ENCODE measurements at places on chromosomes 7 and 10.

DNA sequence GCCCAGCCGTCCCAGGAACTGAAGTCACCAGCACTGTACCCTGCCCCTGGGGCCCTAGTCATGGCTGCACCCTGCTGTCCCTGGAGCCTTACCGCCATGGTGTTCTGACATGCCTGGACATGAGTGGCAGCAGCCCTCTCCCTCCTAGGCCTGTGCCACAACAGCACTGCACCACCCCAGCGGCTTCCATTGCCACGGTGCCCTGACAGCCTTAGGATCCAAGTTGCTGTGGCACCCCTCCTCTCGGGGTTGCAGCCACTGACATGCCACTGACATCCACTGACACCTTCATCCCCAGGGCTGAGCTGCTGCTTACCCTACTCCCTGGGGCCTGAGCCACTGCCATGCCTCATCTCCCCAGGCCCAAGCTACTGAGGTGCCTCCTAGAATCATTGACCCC, 39.6 kb upstream of the SHH start:
- no peak for DNase-seq

DNA sequence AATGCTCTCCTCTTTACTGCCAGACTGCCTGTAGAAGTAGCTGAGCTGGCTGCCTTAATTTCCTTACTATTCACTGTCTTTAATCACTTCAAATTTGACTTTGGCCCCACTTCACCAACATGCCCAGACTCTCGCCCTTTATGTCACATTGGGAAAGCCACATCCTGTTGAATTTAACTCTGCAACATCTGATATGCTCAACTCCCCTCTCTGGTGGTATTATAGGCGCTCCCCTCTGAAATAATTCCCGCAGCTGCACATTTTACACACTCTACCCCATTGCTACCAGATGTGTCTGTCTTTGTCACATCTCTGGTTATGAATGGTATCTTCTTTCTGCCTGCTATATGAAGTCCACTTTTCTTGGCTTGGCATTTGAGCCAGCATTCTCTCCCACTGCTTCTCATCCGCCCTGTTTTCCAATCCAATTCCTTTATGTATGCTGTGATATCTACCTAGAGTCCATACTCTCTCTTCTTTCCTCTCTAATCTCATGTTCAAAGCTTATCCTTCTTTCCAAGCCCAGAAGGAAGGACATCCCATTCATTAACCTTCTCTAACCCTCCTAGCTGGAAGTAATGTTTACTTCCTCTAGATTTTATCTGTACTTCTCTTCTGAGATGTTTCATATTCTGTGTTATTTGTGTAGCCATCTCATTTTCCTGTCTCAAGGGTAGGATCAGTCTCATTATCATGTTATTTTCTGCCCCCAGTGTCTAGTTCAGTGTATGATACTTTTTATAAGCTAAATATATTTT, 134.5 kb downstream of the ST7 start:
- DNase-seq, result no peak

GRCh38 chr7:92872701-92873100, 36.3 kb upstream of the CDK6 start:
- DNase-seq, result no peak

DNA sequence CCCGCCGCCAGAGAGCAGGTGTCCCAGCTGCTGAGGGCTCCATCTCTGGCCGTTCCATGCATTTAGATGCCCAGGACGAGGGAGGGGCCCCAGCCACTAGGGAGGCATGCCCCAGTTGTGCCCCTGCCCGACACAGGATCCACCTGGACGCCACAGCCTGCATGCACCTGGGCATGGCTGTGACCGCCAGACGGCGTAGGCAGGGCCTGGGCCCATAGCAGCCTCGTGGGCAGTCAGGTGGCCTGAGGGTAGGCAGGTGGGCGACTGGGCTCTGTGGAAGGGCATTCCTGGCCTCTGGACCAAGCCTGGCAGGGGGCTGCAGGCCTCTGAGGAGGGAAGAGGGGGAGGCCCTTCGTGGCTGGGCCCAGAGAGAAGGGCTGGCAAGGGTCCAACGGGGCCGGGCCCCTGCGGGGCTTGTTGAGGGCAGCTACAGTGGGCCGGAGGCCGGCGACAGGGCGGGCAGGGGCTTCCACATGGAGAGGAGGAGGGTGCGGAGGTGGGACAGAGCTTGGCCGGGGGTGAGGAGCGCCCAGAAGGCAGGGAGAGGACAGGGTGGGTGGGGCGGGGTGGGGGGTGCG, 76.0 kb upstream of the NKX6-2 start:
- no peak for DNase-seq

- DNase-seq, result no peak
Measured at GRCh38 chr7:106255246-106255645, 29.5 kb downstream of the NAMPT start.

DNA sequence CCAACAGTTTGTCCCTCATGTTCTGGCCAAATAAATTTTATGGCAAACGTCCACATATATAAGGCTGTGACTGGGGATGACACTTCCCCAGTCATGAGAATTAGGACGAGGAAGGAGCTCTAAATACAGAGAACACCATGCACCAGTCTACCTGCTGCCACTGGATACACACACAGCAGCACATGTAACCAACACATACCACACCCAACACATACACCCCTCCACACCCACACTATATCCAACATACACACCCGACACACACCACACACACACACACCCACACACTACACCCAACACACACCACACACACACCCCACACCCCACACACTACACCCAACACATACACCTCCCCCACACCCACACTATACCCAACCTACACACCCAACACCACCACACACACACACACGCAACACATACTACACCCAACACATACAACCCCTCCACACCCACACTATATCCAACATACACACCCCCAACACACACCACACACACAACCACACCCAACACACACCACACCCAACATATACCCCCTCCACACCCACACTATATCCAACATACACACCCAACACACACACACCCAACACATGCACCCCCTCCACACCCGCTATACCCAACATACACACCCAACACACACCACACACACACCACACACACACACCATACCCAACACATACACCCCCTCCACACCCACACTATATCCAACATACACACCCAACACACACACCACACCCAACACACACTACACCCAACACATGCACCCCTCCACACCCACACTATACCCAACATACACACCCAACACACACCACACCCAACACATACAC, 74.1 kb downstream of the HIPK2 start:
- DNase-seq, result no peak

DNA sequence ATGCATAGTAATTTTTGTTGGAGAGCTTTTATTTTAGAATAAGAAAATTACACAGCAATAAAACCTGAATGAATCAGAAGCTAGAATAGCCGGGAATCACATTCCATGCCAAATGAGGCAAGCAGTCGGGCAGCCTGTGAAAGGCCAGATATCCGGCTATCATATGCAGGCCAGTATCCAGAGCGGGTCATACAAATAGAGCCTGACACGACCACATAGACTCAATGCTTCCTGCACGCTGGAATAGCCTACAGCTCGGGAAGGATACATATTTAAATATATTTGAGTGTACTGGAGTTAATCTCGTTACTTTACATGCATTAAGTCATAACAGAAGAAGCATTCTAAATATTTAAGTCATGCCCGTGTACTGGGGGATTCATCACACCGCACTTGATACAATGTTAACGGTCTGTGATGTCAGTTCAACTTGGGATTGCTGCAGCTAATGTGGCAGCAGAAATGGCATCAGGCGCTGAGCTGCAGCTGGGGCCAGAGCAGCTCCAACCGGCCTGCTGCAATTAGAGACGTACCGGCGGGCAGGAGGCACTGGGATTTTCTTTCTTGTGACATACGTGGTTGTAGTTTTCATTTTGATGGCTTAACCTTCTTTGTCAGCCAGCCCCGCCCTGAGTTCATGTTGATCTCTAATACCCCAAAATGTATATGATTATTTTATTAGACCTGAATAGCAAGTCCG, 112.0 kb downstream of the EBF3 start:
- DNase-seq, result no peak

DNA sequence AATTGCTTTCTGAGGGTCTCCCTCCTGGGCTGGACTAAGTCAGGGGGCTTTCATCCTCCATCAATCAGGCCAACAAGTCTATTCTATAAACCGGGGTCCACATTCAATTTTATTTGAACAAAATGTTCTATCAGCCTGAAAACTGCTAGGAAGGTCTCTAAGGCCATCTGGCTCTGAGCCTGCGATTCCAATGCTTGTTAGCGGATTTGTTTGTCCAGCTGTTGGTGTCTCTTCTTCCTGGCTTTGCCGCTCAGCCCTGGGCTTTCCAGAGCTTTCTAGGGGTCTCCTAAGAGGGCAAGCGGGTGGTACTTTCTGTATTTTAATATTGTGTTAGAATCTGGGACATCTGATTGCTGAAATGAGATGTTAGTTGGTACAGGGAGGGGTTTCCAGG, 136.7 kb downstream of the VIPR2 start:
- DNase-seq, result no peak
